ENCODE measurements at places on chromosomes 5 and 9.

GRCh38 chr9:13113751-13114150, 165.7 kb downstream of the MPDZ start:
- DNase-seq = no peak

GRCh38 chr5:107303171-107303968, 367.4 kb downstream of the EFNA5 start:
- no peak for DNase-seq

GRCh38 chr5:99901972-99902371, 633.2 kb upstream of the FAM174A start:
- DNase-seq = no peak

GRCh38 chr5:43400082-43400481, 12.1 kb downstream of the CCL28 start:
- DNase-seq = no peak

DNA sequence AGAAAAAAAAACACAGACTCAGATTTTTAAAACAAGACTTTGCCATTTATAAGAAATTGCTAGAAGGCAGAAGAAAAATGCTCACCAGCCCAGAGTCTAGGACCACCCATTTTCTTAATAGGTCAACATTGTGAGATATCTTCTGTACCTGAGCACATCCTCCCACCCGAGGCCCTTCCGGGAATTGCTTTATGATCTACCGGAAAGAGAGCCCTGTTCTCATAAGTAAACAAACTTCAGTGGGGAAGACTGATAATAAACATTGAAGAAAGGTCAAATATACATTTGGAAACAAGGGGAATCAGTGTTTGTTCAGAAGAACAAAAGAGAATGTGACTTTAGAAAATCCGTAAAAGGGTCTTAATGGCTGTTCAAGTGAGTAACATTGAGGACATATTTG, 44.4 kb downstream of the PRKACG start:
- DNase-seq = no peak

DNA sequence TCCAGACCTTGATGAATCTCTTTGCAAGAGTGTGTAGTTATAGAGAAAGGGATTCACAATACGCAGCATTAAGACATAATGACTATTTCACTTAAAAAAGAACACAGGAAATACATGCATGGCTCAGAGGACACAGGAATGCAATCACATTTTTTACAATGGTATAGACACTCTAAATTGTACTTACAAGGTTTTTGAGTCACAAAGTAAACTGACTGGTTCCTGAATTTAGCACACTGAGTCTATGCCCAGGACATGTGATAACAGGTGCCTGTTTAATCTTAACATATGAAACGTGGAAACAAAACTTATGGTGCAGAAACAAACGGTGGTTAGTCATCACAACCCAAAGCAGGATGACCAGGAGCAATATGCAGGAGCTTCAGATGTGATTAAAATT, 6.7 kb downstream of the EPB41L4A start:
- no peak for DNase-seq

GRCh38 chr5:106086352-106086751, 1584.4 kb downstream of the EFNA5 start:
- no peak for DNase-seq

GRCh38 chr9:80435591-80435990, 863.8 kb downstream of the TLE4 start:
- DNase-seq = no peak

GRCh38 chr5:83947763-83948162, 227.1 kb upstream of the HAPLN1 start:
- DNase-seq = no peak

- no peak for DNase-seq
Observed at GRCh38 chr5:173205916-173206315, 29.1 kb downstream of the NKX2-5 start.

DNA sequence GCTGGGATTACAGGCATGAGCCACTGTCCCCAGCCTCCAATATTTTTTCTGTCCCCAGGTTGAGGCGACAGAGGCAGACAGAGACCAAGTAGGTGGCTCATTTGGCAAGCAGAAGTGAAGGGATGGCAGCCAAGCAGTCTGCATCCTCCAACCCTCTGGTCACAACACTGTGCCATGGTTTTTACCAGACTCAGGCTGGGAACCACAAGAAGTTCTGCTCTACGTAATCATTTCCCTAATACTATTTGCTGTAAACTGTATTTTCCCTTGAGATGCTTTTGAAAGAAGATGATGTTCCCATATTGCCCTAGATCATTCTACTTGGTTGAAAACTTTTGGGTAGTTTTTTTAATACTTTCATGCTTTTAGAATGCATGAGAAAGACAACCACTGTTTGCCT, 40.5 kb downstream of the PTTG1 start:
- DNase-seq = no peak

DNA sequence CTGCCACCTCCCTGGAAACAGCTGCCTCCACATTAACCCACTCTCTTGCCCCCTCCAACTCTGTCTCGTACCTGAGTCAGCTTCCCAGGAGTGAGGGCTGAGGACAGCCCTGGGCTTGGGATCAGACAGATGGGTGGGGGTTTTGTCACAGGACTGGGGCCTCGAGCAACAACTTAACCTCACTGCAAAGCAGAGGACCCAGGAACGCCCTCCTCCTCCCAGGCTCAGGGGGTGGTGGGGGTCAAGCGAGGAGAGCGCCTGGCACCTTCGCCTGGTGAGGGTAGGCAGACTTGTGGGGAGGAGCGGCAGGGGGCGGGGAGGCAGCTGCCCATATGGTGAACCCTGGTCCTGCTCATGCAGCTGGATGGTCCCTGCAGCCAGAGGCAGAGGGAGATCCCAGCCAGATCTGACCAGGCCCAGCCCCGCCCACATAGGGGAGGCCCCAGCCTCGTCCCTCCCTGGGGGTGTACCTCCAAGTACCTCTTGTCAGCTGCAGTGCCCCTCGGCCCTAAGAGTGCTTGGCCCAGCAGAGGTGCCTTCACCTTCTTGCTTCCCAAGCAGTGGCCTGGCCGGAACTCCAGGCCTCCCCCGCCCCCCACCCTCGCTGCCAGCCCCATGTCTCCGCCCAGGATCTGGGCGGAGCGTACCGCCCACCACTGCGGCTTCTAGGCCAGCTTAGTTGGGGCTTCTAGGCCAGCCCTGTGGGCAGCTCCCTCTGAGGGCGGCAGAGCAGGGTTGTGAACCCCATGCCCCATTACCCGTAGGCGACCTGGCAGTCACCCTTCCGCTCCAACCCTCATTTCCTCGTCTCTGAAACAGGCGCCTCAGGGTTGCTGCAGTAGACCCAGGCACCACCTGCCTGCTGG, at the start of gene SARDH:
Gene SARDH (minus strand): TSS at position 579 of the 866 bp plus-strand sequence. CDS start 4,179 bp downstream, outside the sequence.
- DNase-seq = no peak

DNA sequence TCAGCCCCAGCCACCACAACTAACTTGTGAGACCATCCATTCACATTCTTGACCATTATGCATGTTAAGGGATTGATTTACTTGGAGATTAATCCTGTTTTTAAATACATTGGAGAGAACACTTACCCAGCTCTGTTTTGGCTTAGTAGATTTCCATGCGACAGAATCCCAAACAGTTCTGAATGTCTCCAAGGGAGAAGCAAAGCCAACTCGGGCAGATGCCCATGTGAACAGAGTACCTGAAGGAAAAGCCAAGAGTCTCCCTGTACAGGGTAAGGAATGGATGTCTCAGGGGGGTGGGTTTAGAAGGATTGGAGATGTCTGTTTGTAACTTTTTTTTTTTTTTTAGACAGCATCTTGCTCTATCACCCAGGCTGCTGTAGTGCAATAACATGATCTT, 61.0 kb downstream of the GRAMD2B start:
- no peak for DNase-seq

DNA sequence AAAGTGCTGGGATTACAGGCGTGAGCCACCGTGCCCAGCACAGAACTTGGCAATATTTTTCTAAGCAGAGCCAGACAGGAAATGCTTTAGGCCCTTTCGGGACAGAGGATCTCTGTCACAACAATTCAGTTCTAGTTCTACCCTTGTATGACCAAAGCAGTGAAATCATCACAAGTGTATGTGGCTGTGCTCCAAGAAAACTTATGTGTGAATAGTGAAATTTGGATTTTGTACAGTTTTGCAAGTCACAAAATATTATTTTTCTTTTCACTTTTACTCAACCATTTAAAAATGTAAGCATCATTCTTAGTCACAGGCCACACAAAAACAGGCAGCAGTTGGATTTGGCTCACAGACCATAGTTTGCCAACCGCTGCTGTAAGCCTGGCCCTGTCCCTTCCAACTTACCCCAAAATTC, 20.4 kb upstream of the PRUNE2 start:
- DNase-seq = no peak

GRCh38 chr5:83750749-83751148, 30.1 kb upstream of the HAPLN1 start:
- no peak for DNase-seq

DNA sequence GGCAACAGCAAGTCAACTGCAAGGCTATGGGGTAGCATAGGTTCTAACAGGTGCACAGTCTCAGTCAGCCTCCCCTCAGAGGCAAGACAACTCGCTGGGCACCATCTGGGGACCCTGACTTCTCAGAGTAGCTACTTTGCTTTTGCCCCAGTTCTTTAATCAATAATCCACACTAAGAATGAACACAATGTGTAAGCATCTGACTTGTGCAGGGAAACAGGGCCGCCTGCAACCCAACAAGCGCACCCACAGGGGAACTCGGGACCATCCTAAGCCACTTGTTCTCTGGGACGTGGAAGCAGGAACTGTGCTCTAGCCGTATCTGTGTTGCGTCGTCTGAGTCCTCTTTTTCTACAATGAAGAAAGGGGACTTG, 1.9 kb downstream of the MOB3B start:
- no peak for DNase-seq

Measured in HL-60 (cell line).